ENCODE measurements at places on chromosomes 7 and 10.
A peak's percentile ranks its signal among the peaks of the same experiment; 100 is the strongest.

DNA sequence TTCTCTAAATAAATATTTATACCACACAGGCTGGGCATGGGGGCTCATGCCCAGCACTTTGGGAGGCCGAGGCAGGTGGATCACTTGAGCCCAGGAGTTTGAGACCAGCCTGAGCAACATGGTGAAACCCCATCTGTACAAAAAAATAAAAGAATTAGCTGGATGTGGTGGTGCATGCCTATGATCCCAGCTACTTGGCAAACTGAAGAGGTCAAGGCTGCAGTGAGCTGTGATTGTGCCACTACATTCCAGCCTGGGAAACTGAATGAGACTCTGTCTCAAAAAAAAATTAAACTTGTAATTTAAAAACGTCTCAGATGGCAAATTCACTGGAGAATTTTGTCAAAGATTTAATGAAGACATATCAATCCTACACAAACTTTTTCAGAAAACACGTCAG, 277.6 kb upstream of the BMPER start:
- DNase-seq, result no peak

DNA sequence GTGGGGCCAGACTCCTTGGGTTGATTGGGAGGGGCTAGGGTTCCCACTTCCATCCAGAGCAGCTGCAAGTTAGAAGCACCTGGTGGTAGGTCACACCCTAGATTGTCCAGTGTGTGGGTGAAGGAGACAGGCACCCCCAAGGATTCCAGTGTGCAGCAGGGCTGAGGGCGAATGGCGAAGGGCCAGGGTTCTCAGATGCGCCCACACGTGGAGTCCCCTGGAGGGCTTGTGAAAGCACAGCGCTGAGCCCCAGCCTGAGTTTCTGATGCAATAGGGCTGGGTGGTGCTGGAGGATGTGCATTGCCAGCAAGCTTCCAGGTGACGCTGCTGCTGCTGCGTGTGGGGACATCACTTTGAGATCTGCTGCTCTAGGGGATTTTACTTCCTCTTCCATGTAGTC, 25.4 kb downstream of the TBATA start:
- DNase-seq, result no peak

GRCh38 chr7:29898301-29898700, 91.3 kb downstream of the SCRN1 start:
- DNase-seq, result no peak

DNA sequence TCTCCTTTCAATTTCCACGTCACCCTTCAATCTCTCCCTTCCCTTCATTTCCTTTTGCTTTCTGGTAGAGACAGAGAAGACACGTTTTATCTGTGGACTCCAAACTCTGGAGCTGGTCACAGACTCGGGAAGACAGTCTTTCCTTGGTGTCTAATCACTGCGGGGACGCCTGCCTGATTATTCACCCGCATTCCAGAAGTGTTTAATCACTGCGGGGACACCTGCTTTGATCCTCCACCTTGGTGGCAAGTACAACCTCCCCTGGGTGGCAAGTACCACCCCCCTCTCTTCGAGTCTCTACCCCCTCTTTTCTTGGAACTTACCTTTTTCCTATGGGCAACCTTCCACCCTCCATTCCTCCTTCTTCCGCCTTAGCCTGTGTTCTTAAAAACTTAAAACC, 15.3 kb upstream of the LRRC61 start:
- DNase-seq, result no peak

DNA sequence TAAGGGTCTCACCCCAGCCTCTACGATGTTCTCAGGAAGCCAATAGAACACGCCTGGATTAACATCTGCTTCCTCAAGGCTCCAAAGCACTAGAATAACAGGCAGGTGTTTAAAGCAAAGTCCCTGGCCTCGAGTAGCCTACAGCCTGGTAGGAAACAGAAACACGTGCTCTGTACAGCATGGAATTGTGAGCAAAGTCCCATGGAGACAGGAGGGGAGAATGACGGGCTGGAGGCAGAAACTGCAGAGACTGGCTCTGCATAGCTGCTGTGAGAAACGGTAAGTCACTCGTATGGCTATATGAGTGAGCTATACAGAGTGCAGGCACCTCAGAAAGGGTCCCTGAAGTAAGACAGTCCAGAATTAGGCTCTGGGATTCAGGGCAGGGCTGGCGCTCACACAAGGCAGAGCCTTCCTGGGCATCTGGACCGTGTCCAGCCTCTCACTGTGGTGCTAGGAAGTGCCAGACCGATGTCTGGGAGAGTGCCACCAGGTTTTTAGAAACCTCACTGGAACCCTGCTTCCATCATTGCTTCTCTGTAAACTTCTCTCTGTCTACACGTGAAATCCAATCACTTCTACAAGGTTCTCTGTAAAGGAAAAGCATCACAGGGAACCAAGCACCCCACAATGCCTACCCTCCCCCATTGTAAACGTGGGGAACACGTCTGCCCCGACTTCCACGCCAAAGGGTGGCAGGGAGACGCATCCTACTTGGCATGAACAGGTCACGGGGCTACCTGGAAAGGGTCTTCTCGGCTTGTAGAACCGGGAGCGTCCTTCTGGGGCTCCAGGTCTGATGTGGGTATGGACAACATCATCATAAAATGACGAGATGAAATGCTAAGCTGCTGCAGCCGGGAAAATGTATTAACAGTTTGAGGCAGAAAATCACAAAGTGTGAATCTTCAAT, 38.8 kb upstream of the SHH start:
- no peak for DNase-seq

DNA sequence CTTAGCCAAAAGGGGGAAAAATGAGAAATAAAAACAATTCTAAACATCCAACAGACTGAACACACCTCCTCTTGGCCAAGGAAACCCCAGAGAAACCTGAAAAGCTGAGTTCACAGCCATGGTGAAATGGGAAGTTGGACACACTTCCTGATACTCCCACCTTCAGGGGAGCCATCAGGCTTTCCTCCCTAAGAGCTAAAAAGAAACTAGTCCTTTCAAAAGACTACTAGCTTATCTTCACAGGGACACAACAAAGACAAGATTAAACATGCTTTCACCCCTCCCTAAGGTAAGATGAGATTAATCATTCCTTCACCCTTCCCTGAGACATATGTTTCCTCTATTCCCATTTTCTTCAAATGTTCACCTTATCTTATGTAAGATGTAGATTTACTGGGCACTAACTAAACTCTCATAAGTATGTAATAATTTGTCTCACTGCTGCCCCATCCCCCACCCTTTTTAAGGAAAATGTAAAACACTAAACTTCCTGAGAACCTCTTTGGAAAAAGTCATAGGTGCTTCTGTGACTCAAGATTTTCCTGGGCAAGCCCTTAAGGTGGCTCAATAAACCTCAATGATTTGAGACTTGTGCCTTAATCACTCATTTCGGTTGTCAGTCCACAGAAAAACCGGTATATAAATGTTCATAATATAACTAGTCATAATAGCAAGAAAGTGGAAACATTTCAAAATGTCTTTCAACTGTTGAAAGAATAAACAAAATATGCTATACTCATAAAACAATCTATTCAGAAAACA, 40.5 kb downstream of the HTR7 start:
- no peak for DNase-seq

DNA sequence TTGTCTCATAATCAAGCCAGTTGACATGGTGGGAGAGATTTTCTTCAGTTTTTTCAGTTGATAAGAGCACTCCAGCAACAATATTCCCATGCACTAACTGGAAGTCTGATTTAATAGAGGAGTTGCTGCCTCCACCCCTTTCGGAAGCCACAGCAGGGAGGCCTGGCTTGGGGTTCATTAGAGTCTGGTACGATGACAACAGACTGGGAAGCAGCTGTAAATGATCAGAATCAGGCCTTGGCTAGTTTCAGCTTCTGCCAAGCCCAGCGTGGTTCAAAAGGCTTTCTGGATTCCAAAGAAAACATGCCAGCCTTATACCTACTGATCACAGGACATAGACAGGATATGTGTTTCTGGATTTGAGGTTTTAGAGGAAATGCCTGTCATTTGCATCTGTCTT, 274.0 kb downstream of the CSTF2T start:
- DNase-seq, result no peak

GRCh38 chr10:69363666-69364065, 53.1 kb downstream of the TACR2 start:
- DNase-seq, result no peak

- no peak for DNase-seq
These were observed 36.1 kb downstream of the MAD1L1 start for GRCh38 chr7:2196381-2197378.

DNA sequence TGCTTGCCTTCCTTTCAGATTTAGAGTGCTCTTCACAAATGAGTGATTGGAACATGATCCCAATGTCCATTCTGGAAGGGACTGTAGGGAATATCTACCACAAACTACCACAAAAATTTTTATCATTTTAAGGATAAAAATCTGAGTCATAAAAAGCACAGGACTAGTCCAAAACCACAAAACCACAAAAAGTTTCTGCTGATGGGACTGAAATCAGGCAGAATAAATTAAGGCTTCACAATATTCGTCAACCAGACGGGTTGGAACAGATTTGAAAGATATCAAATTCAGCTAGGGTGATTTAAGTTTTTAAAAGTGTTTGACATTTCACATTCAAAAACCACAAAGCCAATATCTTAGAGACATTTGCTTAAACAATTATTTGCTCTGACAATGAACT, 100.1 kb upstream of the PTN start:
- DNase-seq, result no peak

- DNase-seq, result no peak
These were observed 164.6 kb downstream of the PTPRN2 start for GRCh38 chr7:158422887-158423560.

DNA sequence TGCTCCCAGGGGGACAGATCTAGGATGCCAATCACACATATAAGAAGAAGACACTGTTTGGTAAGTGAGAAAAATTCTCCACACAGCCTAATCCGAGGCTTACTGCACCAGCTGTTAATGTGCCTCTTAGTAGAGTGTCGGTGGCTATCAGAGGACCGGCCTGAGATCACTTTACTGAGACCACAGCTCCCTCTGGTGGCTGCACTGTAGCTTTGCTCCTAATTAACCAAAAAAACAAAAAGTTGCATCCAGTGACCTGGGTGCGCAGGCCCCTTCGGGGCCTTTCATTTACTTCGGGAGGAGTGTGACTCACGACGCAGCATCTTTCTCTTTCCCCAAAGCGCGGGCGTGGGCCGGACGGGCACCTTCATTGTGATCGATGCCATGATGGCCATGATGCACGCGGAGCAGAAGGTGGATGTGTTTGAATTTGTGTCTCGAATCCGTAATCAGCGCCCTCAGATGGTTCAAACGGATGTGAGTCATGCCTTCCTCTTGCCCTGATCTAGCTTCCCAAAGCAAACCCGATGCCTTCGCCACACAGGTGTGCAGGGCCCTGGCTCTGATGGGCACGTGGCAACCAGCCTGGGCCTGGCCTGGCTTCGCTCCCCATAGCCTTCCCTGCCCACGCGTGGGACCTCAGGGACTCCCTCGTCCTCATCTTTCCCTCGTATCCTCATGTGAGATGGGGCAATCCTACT, 56.7 kb downstream of the MKI67 start:
- DNase-seq, result peak; percentile 83

DNA sequence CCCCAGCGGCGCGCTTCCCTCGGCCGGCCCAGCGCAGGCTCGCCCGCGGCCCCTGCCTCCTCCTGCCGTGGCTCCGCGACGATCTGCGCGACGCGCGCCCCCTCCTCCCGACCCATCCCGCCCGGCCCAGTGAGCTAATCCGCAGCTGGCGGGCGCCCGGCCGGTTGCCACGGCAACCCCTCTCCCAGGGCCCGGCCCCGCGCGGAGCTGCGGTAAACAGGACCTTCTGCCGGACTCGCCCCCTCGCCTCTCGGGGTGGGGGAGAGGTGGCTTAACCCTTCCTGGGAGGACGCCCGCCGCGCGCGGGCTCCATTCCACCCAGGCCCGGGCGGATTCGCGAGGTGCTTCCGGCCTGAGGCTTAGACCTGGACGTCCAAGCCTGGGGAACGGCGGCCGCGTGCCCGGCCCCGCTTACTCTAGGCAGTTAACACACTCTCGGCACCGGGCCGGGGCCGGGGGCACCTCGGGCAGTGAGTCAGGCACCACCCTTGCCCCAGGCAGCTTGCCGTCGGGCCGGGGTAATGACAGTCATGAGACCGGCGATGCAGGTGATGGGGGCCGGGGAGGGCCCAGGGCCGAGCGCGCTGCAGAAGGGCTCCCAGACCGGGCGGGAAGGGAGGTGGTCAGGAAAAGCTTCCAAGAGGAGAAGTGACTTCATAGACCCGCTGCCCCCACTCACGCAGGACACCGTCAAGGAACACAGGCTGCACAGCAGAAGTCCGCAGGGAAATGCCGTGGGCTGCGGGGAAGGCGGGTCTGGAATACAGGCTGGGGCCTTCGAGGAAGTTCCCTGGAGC, at the start of gene DENND2A:
TSS of gene DENND2A (minus strand) at position 87 of the 797 bp plus-strand sequence. CDS start 38,416 bp downstream, outside the sequence.
- peak; percentile 45 for DNase-seq

DNA sequence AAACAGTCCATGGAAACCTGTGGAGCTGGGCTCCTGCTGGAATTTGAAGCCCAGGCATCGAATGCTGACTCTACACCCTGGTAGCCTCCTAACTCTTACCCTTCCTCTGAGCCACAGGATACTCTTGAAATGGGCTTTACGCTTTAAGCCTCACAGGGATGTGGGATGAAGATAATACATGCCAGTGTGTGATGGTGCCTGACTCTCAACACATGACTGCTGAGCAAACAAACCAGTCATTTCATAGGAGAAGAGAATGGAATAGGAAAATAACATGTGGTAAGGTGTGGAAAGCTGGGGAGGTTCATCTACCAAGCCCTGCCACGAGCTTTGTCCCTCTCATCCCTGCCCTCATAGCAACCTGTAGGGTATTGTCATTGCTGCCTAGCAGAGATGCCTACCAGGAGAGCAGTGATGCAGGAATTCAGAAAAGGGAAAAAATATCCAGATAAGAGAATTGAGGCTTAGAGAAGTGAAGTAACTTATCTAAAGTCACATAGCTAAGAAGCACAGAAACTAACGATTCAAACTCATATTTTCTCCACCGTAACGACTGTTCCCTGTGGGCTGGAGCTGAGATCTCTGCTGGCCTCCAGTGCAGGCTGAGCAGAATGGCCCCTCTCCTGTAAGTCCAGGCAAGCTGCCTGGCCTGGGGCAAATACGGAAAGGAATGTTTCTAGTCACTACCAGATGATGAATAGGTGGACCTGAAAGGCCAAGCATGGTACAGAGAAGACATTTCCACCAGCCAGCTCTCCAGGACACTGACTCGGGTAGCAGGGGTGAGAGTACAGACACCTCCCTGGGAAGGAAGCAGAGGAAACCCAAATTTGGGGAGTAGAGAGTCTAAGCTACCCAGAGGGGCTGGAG, 90.2 kb upstream of the DUSP5 start:
- no peak for DNase-seq

DNA sequence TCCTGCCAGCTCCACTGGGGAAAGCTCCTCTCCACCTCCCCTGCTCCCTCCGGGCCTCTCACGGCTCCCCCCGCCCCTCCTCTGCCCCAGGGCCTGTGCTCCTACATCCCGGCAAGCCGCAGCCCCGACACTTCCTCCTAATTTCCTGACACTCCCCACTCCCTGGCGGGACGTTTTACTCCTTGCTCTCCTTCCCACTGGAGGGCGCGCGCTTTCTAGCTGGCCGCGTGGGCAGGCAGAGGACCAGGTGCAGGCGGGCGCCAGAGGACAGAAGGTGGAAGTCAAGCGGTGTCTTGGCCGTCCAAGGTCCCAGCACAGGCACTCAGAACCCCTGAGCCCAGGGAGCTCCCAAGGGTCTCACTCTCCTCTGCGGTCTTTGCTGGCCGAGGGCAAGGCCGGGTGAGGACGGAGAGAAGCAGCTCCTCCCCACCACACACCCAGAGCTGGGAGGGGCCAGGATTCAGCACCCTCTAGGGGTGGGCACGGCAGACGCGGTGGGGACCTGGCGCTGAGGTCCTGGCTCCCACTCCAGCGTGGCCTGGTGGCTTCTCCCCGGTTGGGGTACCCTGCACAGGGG, 19.1 kb downstream of the ADAM8 start:
- peak; percentile 47 for DNase-seq
